Activated CD4-positive, alpha-beta T cell treated with anti-CD3 and anti-CD28 coated beads for 4 hours (primary cell): ENCODE measurements at places on chromosomes 13 and 19.

- no peak for DNase-seq
These were observed 166.1 kb upstream of the SERP2 start for GRCh38 chr13:44207476-44207875.

DNA sequence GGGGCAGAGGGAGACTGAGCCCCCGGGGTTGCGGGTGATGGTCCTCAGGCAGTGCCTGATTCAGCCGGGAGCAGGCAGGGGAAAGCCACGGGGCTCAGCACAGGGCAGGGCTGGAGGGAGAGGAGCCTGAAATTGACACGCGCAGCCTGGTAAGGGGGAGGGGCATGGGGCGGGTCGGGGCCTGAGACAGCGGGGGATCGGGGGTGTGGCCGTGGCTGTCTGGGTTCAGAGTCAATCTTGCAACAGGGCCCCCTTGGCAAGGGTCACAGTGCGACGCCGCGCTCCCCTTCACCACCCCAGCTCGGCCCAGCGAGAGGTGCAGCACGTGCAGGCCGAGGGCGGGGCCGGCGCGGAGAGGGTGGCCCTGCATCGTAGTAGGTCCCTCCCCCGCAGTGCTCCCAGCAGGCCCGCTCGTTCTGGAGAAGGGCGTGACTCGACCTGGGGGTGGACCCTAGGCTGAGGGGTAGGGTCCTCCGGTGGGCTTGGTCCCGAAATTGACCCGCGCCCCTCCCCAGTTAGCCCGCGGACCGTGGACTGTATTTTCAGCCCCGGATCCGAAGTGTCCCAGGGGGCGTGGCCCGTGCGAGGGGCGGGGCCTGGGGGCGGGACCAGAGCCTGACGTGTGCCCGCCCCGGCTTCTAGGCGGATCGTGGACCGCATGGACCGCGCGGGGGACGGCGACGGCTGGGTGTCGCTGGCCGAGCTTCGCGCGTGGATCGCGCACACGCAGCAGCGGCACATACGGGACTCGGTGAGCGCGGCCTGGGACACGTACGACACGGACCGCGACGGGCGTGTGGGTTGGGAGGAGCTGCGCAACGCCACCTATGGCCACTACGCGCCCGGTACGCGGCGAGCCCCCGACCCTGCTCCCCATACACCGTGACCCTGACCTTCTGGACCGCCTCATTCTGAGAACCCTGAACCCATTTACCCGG is 6.0 kb downstream of the RCN3 start:
- peak; percentile 85 for DNase-seq

- no peak for DNase-seq
These were observed 149.0 kb downstream of the SLITRK1 start for GRCh38 chr13:83733293-83733692.

DNA sequence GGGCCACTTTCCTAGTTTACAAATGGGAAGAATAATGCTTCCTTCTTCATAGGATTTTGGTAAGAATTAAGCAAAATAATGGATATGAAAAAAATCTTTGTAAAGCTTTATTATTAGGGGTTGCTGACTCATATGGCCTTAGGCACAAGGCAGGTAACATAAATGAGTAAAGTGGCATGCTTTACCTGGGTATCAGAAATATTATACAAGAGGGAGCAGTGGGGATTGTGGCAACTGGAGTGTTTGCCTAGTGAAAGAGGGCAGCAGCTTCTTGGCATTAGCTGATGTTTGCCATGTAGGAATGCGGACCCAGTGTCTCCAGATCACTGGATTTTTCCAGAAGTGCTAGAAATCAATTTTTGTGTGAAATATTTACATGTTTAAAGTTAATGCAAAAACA is 19.5 kb downstream of the WDFY2 start:
- no peak for DNase-seq

GRCh38 chr19:34994643-34995541 is 5.2 kb upstream of the GRAMD1A start:
- DNase-seq: no peak

GRCh38 chr19:56098731-56099568 is 22.1 kb downstream of the ZNF787 start:
- DNase-seq: no peak

- DNase-seq: no peak
These were observed 1211.1 kb upstream of the PCDH20 start for GRCh38 chr13:62626771-62627170.

GRCh38 chr19:23774106-23774505 is 15.4 kb upstream of the ZNF681 start:
- DNase-seq: no peak

- no peak for DNase-seq
These were observed 1.6 kb downstream of the ZNF546 start for GRCh38 chr19:39998501-39998900.

DNA sequence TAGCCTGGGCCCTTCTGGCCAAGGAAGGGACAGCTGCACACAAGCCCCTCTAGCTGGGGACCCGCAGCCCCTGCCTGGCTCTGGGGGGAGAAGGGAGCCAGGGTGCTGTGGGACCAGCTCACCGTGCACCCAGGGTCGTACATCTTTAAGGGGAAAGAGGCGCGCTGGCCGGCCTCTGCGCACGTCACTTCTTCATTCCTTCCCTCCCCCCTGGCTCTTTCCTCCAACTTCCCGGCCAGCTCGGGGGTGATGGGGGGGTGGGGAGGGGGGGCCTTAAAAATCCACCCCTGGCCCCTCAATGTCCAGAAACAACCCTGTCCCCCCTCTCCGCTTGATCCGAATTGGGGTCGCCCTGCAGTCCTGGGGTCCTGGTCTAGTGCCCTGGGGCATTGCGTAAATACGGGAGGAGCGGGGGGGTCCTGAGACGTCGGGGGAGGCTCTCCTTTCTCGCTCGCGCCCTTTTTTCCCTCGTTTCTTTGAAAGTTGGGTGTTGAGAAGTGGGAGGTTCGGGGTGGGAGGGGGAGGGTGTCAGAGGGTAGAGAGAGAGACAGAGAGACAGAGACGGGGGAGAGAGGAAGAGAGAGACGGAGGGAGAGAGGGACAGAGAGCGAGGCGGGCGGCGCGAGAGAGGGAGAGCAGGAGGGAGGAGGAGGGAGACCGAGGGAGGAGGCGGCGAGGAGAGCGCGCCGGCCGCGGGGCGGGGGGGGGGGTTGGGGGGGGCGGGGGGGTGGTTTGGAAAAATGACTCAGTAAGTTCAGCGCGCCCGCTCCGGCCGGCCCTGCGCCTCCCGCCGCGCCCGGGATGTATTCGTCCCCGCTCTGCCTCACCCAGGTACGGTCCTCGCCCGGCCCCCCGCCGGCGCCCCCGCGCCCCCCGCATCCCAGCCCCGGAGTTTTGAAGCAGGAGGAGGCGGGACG is at the start of gene NFIC:
TSS of gene NFIC (plus strand) at position 748 of the 917 bp plus-strand sequence. CDS start at position 802, 54 bp downstream.
- DNase-seq: peak; percentile 56

DNA sequence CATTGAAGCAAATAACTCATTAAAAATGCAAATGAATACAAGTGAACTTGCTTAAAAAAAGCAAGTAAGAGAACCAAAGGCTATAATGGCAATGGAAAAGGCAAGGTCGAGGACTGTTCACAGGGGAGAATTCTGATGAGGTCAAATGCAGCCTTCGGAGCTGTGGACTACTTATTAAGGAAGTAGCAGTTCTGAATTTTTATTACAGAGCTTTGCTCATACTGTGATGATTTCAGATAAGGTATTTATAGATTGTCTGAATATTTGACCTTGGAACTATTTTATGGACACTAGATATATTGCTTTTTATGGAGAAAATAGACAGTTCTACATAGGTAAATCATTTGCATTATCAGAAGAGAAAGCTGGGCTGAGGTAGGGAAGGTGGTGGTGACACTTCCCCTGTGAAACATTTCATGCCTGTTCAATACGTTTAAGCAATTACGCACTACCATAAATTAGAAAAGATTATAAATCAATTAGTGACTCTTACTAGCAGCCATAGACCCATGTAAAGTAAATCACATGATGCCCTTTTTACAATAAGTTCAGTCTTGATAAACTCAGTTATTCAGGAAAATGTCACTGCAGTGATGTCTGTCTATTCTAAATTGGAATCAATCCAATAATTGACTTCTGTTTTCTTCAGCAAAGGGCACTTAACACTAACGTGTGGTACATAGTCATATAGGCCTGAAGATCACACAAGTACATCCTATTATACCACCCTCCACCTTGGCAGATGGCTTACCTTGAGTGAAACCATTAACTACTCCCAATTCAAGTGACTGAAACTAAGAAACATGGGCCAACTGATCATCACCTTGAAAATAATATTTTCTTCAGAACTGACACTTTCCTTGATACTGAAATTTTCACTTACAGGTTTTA is 260.0 kb downstream of the KLF12 start:
- DNase-seq: no peak

DNA sequence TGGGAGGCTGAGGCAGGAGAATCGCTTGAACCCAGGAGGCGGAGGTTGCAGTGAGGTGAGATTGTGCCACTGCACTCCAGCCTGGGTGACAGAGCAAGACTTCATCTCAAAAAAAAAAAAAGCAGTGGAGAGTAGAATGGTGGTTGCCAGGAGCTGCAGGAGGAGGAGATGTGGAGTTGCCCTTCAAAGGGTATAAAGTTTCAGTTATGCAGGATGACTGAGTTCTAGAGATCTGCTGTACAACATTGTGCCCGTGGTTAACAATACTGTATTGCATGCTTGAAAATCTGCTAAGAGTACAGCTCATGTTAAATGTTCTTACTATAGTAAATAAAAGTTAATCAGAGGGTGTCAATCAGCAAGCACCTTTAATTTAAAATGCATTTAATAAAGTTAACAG is 28.4 kb upstream of the LATS2 start:
- no peak for DNase-seq

- no peak for DNase-seq
These were observed 26.5 kb upstream of the FOXO1 start for GRCh38 chr13:40692946-40693345.

GRCh38 chr13:26342898-26343297 is 89.0 kb downstream of the CDK8 start:
- no peak for DNase-seq

GRCh38 chr19:10936661-10937084 is 8.1 kb downstream of the TIMM29 start:
- peak; percentile 42 for DNase-seq
